Brain pericyte (primary cell): ENCODE measurements at places on chromosomes 5 and 9.

DNA sequence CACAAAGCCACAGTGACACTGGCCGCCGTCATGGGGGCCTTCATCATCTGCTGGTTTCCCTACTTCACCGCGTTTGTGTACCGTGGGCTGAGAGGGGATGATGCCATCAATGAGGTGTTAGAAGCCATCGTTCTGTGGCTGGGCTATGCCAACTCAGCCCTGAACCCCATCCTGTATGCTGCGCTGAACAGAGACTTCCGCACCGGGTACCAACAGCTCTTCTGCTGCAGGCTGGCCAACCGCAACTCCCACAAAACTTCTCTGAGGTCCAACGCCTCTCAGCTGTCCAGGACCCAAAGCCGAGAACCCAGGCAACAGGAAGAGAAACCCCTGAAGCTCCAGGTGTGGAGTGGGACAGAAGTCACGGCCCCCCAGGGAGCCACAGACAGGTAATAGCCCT is 26.1 kb downstream of the HRH2 start:
- DNase-seq: no peak

GRCh38 chr9:2289263-2289662 is 274.1 kb downstream of the SMARCA2 start:
- DNase-seq: no peak

- no peak for DNase-seq
Observed at GRCh38 chr5:94615862-94616261, 2.5 kb downstream of the KIAA0825 start.

GRCh38 chr9:28014212-28014611 is 440.9 kb upstream of the C9orf72 start:
- DNase-seq: no peak

- DNase-seq: no peak
Observed at GRCh38 chr5:172866802-172867748, 33.0 kb downstream of the ERGIC1 start.

- no peak for DNase-seq
Observed at GRCh38 chr9:127937388-127938297, at the start of gene DPM2. Gene DPM2 (minus strand): TSS chr9:127937854. CDS start chr9:127937820, 34 bp downstream.

DNA sequence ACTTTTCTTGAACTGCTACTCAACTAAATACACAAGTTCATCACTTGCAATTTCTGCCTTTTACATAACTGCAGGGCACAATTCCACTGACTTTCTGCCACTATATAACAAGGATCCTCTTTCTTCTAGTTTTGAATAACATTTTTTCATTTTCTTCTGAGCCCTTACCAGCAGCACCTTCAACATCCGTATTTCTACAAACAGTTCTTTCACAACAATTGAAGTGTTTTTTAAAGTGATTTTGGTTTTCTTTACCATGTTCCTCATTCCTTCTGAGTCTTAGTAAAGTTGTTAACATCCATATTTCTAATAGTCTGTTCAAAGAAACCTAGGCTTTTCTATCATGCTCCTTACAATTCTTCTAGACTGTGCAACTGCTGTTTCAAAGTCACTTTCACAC is 127.2 kb upstream of the PITX1 start:
- no peak for DNase-seq

GRCh38 chr9:97880336-97880735 is 27.3 kb downstream of the FOXE1 start:
- no peak for DNase-seq

GRCh38 chr5:68918306-68918705 is 175.5 kb upstream of the SLC30A5 start:
- DNase-seq: no peak

GRCh38 chr9:3946840-3947587 is 352.9 kb downstream of the GLIS3 start:
- DNase-seq: no peak

- DNase-seq: peak; percentile 41
Observed at GRCh38 chr5:68730220-68730978, 363.4 kb upstream of the SLC30A5 start.

- DNase-seq: no peak
Observed at GRCh38 chr5:75639535-75640311, 28.5 kb downstream of the ANKDD1B start.

DNA sequence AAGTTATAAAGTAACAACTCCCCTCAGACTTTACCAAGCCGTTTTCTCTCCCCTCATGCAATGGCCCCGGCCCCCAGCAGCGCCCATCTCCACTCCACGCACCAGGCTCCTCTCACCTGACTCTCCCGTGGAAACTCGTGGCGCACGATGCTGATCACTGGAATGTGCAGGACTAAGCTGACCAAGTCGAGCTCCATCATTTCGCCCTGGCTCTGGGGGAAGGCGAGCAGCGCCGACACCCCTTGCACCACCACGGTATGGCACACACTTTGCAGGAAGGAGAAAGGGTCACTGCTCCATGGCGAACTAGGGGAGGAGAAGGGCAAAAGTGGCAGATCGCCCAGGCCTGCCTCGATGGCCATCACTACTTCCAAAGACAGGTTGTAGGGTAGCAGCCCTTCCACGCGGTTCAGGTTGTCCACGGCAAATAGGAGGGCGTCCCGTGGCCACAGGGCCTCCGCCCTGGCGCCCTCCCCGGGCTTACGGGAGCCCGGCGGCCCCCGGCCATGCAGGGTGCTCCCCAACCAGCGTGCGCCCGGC is 1.2 kb downstream of the GRIN3A start:
- DNase-seq: no peak

GRCh38 chr5:179233909-179234562 is 111.2 kb downstream of the ADAMTS2 start:
- no peak for DNase-seq

- DNase-seq: no peak
Observed at GRCh38 chr9:25254051-25254450, 424.2 kb downstream of the TUSC1 start.

DNA sequence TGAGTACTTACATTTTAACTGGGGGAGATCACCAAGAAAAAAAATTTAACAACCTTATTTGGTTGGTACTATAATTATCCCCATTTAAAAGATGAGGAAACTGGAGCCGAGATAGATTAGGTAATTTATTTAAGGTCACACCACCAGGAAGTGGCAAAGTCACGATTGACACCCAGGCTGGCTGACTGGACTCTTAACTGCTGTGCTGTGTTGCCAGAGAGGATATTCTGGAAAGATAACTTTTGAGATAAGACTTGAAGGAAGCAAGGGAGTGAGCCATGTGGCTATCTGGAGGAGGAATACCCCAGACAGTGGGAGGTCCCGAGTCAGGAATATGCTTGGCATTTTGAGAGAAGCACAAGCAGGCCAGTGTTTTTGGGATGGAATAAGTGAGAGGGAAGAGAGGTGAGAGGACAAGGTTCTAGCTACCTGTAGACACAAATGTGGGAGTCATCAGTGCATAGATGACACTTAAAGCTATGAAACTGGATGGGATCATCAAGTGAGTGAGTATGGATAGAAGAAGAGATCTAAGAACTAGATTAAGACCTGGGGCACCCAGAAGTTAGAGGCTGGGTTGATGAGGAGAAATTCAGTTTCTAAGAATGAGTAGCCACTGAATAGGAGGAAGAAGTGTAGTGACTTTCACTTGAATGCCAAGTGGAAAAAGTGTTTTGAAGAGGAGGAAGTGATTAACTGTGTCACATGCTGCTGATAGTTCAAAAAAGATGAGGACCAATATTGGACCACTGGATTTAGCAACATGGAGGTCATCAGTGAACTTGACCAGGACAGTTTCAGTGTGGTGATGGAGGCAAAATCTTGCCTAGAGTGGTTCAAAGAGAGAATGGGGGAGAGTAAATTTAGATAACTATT is 25.6 kb downstream of the PDE8B start:
- no peak for DNase-seq

DNA sequence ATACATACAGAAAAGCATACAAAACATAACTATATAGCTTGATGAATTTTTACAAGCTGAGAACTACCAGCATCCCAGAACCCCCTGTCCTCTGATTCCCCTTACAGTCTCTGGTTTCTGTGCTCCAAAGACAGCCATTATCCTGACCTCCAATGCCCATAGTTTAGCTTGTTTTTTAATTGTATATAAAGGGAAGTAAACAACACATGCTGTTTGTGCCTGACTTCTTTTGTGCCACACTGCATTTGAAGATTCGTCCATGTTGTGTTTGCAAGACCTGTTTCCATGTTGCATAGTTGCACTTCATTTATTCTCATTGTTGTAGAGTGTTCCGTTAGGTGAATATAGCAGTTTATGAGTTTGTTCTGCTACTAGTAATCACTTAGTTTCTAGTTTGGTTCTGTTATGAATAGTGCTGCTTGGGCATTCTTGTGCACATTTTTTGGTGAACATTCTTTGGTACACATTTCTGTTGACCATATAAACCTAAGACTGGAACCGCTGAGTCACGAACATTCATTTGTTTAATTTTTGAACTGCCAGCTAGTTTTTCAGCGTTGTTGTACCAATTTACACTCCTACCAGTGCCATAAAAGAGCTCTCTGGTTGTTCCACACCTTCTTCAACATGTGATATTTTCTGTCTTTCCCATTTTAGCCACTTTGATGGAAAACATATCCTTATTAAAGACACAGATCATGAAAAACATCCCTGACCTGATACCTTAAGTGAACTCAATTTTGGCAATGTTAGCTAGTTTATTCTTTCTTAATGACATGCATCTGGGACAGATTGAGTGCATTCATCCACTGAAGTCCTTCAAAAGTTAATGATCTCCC is 78.1 kb upstream of the ANXA1 start:
- DNase-seq: no peak

GRCh38 chr5:148268566-148268965 is at the start of gene SPINK13:
Gene SPINK13 (plus strand): TSS chr5:148268794. CDS start chr5:148270073, 1,279 bp downstream.
- DNase-seq: no peak

DNA sequence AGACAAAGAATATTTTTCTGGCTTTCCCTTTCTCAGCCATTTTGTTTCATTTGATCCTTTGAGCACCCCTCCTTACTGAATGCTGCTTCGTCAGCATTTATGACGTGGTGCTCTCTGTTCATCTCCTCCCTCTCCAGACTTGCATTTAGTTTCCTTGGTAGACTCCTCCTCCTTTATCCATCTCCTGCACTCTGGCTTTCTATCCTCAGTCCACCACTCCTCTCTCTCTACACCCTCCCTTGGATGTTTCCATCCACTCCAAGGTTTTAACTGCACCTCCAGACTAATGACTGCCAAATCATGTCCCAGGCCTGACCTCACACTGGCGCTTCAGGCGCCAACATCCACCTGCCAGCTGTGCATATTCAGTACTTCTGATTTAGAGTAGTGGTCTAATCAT is 245.4 kb downstream of the RAB3C start:
- DNase-seq: no peak

- DNase-seq: no peak
Observed at GRCh38 chr9:16622541-16622940, 247.9 kb downstream of the BNC2 start.

DNA sequence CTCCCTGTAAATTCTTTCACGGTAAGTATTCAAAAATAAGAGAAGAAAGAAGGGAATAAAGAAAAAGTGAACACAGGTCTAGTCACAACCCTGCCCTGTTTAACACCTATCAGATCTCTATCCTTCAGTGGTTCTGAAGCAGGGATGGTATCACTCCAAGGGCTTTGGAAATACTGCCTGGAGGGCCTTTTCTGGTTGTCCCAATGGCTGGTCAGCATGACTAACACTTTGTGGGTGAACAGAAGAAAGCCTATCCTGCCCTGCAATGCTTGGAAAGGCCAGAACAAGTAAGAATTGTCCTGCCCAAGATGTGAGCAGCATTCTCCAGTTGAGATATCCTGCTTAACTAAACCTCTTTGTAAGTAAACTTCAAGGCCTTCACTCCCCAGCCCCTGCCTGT is 124.9 kb downstream of the TMEM167A start:
- no peak for DNase-seq

- no peak for DNase-seq
Observed at GRCh38 chr5:167765352-167765751, 526.1 kb upstream of the WWC1 start.

- no peak for DNase-seq
Observed at GRCh38 chr5:54387659-54388232, 67.8 kb upstream of the HSPB3 start.

DNA sequence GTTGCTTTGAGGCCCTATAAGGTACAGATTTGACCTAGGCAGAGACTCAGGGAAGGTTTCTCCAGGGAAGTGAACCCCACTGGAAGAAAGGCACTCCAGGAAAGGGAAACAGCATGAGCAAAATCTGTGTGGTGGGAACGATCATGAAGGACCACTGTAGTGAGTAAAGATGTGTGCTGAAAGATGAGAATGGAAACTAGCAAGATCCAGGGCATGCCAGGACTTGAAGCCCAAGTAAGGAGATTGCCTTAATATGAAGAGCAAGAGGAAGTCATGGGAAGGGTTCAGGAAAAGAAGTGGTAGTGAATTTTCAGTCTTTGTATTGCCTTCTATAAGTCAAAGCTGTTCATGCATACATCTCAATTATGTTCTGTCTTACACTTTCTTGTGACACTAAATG is 55.2 kb upstream of the SLIT3 start:
- no peak for DNase-seq

GRCh38 chr5:173282916-173283315 is 45.3 kb downstream of the STC2 start:
- DNase-seq: no peak

DNA sequence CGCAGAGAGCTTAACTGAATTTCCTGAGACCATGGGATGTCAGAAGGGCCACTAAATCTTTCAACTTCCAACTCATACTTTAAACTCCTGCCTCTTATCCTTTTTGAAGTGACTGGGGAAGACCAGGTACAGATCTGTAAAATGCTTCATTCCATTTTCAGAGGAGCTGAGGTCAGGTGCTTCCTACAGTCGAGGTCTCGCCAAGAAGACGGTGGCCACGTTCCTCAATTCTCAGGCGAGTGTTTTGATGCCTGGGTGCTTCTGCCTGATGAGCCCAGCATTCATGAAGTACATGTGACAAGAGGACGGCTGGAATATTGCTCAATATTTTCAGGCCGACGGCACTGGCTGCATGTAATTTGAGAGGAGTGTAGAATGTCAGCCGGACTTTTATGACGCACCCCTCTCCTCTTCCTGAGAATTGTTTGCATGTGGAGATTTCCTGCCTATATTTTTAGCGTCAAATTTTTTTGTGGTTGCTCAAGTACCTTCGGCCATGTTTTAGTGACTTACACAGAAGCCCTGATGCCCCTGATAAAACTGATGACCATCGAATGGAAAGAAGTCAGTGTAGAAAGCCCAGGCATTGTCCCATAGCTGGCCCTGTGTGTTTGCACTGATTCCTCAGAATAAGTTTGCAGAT is 38.8 kb upstream of the GLRX start:
- DNase-seq: peak; percentile 89
